ENCODE measurements at places on chromosomes 16 and 17.

GRCh38 chr16:12170103-12171040, 193.8 kb downstream of the SNX29 start:
- DNase-seq = no peak

DNA sequence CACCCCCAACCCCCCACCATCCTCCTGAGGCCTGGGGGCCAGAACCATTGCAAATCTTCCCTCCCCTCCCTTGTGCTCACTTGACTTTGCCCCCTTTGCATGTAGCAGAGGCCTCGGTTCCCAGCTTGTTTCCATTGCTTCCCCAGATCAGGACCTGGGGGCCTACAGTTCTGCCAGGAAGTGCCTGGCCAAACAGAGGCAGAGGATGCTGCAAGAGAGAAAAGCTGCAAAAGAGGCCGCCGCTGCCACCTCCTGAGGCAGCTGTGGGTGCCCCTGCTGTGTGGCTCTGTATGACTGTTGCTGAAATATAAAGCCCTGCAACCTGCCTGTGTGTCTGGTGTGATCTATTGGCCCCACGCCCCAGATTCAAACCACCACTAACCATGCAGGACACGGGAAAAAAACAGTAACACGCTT, 2.3 kb downstream of the NDUFB10 start:
- no peak for DNase-seq

GRCh38 chr16:67024384-67025209, 4.4 kb upstream of the CBFB start:
- no peak for DNase-seq

DNA sequence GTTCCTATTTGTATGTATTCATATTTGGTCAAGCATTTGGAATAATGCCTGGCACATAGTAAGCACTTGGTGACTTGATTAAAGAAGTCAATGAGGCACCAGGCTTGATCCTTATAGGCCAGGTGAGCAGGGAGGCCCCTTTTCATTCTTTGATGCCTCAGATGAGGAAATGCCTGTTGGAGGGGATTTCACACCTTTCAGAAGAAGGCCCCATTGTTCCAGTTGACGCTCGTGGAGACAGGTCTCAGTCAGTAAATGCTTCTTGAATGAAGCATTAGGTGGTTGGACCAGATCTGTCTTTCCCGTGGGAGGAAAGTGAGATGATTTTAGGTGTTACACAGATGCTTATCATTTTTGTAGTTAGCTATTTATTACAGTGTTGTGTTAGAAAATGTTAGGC, 13.0 kb downstream of the LCMT1 start:
- no peak for DNase-seq

GRCh38 chr16:70774261-70774660, 26.7 kb downstream of the VAC14 start:
- no peak for DNase-seq

DNA sequence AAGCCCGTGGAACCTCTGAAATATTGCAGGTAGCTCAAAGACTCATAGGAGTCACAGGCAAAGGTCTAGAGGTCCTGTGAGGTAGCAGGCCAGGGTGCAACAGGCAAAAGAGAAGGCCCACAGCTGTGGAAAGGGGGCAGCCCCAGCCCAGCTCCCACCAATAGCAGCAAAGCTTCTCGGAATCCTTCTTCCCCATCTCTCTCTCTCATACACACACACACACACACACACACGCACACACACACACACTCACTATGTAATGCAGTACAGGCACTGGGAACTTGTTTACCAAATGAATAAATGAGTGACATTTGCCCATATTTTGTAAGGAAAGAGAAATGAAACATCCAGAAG, 16.8 kb upstream of the SUPT4H1 start:
- DNase-seq = no peak

- DNase-seq = no peak
Measured at GRCh38 chr16:80380514-80380913, 160.3 kb upstream of the DYNLRB2 start.

GRCh38 chr17:63840591-63841349, 1.7 kb downstream of the SMARCD2 start:
- DNase-seq = no peak

GRCh38 chr17:8724451-8724850, 20.2 kb downstream of the CCDC42 start:
- no peak for DNase-seq

GRCh38 chr16:3180445-3180878, 7.5 kb upstream of the OR1F1 start:
- no peak for DNase-seq

DNA sequence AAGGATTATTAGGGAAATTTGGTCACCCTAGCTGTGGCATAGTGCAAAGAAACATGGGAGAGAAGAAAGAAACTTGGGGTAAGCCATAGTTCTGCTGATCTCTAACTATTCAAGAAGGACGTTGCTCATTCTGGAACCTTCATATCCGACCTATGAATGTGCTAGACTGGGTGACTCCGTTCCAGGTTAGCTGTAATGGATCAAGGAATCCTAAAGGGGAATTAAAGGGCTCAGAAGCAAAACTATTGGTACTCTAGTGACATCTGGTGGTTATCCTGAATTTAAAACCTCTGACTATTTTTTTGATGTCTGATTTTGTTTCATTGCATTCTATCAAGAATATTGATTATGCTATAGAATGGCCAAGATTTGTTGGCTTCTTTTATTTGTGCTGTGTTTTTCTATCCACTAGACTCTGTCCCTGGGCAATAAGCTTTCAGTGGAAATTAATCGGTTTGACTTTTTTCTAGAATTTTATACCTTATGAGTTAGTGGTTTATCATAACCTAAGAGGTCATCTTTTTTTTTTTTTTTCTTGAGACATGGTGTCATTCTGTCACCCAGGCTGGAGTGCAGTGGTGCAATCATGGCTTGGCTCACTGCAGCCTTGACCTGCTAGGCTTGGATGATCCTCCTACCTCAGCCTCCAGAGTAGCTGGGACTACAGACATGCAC, 19.5 kb downstream of the PCTP start:
- no peak for DNase-seq

- no peak for DNase-seq
Measured at GRCh38 chr17:40447806-40448205, 4.6 kb downstream of the IGFBP4 start.

DNA sequence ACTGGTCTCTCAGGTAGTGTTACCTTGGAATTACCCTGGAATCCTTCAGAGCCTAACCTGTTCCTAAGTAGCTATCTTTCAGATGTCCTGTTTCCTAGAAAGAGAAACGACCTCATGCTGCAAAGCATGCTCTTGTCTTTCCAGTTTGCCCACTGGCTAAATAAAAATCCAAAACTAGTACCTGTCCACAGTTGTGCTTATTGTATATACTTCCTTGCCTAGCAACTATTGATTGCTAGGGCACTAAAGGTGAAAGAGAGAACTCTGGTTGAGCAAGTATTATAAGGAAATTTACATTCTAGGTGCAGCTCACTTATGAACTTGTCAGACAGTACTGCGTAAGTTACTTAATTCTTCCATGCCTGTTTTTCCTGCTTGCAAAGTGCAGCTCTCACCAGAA, 38.5 kb downstream of the LIG3 start:
- DNase-seq = no peak

DNA sequence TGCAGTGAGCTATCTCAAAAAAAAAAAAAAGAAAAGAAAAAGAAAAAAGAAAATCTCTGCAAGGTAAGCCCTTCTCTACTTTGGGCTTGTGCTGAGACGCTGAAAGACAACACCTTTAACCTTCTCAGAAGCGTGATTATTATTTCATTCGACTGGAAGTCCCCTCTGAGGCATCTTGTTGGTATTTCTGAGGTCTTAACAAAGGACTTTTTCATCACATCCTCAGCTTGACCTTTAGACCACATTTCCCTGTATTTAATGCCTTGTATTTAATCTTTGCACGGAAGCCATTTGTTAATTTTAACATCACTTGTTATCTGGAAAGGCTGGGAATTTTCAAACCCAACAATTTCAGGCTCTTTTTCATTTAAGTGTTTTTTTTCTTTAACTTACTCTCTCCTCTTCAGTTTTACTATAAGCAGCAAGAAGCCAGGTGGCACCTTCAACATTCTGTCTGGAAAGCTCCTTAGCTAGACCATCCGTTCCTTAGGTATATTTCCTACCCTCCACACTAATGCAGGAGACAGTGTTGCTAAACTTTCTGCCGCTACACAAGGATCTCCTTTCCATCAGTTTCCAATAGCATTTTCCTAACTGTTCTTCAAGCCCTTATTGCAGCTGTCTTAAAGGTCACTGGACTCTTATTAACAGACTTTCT, 10.3 kb downstream of the KCTD13 start:
- DNase-seq = no peak

DNA sequence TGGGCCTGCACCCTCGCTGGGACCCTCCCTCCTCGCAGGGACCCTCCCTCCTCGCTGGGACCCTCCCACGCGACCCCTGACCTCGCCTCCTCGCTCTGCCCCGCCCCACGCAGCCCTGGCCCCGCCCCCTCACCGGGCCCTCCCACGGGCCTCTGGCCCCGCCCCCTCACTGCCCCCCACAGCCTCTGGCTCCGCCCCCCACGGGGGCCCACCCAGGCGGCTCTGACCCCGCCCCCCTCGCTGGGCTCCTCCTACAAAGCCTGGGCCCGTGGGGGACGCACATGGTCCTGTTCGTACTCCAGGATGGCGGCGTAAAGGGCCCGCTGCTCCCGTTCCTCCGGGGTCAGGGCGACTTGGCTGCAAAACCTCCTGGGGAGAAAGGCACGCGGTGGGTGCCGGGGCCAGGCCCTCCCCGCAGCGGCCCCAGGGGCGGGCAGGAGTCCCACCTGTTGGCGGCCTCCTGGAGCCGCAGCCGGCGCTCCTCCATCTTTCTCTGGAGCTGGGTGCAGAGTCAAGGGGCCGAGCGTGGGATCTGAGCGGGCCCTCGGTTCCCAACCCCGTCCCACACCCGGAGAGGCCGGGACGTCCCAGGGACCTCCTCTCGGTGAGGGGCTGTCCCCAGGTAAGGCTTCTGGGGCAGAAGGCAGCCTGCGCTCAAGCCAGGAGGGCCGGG, 9.0 kb downstream of the VPS9D1 start:
- peak; percentile 58 for DNase-seq

GRCh38 chr17:73972901-73973300, 230.6 kb upstream of the RPL38 start:
- no peak for DNase-seq

- no peak for DNase-seq
Measured at GRCh38 chr17:48506246-48506645, 24.6 kb downstream of the HOXB1 start.

DNA sequence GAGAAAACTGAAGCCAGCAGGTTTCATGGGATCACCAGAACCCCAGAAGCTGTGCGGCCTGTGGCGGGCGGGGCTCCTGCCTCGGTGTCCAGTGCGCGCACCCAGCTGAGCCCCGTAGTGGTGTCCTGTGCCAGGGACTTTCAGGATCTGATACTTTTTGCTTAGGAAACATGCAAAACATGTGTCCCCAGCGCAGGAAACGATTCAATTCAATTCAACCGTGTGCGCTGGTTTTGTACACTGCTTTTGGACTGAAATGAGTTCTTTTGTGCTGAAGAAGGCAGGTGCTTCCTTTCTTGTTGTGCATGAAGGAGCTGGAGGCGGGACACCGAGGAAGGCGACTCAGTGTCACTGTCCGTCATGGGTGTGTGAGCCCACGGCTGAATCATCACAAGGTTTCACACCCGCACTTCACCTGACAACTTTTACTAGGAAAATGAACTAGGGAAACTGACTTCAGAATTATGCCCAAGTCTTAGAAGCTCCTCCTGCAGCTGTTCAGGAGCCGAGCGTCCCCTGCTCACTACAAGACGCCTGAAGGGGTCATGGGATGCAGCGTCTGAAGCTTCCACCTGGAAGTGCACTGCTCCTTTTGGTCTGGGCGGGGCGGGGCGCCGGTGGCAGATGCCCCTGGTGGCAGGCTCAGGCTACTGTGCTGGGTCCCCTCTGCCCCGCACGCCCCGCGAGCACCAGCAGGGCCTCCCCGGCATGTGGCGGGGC, 31.4 kb upstream of the ZNF750 start:
- DNase-seq = no peak

DNA sequence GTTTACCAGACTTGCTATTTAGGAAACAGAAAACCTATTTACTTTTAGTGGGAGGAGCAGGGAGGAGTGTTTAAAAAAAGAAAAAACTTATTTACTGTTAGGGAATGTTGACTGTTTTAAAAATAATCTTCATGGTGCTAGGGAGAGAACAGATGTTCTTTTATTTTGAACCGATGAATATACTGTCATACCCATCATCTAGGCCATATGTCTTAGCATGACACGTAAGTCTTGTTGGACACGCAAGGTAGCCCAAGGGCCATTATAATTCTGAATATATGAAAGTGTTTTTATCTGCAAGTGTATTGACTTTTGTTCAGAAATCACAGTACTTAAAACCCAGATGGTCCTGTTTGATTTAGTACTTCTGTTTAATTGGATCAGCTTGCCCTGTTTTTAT, 11.6 kb downstream of the WIPF2 start:
- DNase-seq = no peak

- DNase-seq = peak; percentile 38
Measured at GRCh38 chr17:81387100-81388090, 7.9 kb upstream of the BAHCC1 start.

- DNase-seq = no peak
Measured at GRCh38 chr16:15771694-15772093, 85.1 kb downstream of the MYH11 start.

All from activated T-cell treated with anti-CD3 and anti-CD28 coated beads for 4 hours (primary cell).